HuH-7 (cell line): ENCODE measurements at places on chromosomes 11 and 22.

GRCh38 chr22:31628969-31629708 is 32.9 kb downstream of the PISD start:
- DNase-seq: no peak

DNA sequence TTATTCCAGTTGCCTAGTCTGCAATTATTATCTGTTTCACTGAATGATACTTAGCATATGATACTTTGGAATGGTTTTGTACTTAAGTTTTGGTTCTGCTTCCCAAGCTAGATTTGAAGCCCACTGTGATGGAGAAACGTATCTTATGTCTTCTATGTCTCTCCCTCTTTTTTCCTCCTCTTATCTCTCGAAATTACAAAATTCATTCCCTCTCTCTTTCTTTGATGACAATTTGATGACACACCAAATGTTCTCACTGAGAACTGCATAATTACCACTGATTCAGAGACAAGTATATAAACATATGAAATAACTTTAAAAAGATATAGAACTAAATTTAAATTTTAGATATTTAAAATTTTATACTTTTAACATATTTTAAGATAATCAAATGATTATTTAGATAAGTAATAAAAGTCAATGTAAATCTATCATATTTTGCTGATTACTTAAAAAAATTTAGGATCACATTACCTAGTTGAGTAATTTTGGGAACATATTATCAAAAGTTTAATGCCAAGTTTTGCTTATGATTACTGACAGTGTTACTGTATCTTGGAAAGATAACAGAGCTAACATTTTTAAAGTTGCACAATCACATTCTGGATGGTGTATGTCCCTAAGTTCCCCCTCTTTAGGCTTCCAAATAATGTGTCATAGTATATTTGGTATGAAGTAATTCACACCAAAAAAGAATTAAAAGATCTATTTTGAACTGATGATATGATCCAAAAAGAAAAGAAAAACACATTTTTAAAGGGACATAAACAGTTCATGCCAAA is 255.3 kb downstream of the SBF2 start:
- no peak for DNase-seq

DNA sequence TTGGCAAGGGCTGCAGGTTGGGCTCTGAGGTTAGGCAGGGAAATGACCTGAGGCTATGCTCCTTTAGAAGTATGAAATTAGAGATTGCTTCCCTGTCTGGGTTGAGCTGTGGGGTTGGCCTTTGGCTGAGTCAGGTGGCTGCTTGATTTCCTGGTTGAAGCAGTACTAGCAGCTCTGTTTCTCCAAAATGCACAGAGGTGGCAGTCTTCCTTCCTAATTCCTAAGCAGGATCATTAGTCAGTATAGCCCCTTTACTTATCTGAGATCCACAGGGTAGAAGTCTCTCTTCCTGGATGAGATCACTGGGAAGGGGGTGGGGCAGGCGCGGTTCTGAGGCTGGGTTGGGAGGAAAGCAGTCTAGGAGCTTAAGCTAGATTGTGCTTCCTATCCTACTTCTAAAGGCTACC is 1917.5 kb downstream of the LRRC4C start:
- DNase-seq: peak; percentile 3

DNA sequence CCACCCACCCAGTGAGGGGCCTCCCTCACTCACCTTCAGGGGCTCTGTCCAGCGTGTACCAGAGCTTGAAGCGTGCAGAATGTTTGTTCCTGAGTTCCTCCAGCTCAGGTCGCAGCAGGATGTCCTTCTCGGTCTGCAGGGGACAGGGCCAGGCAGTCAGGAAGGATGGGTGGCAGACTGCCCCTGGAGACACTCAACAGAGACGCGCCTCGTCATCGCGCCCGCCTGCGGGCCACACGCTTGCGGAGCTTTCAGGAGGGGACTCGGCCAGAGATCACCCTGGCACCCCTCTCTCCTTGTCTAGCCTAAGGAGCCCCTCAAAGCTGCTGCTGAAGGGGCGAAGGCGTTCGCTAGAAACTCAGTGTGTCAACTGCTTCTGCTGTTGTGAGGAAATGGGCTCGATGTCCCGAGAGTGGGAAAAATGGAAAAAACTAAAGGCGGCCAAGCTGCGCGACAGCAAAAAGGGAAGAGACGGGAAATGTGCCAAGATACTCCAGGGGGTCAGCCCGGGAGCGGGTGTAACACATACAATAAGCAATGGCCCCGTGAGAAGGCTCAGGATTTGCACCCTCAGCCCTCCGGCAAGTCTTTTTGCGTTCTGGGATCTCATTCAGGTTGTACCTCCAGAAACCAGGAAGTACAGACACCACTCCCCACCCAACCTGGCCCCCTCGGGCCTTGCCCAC is 9.2 kb upstream of the POLDIP3 start:
- no peak for DNase-seq

GRCh38 chr11:5703741-5704536 is 14.3 kb downstream of the TRIM22 start:
- no peak for DNase-seq

- DNase-seq: no peak
Observed at GRCh38 chr22:43532301-43533155, 120.7 kb downstream of the MPPED1 start.

- no peak for DNase-seq
Observed at GRCh38 chr11:91730057-91730456, 494.6 kb upstream of the FAT3 start.

DNA sequence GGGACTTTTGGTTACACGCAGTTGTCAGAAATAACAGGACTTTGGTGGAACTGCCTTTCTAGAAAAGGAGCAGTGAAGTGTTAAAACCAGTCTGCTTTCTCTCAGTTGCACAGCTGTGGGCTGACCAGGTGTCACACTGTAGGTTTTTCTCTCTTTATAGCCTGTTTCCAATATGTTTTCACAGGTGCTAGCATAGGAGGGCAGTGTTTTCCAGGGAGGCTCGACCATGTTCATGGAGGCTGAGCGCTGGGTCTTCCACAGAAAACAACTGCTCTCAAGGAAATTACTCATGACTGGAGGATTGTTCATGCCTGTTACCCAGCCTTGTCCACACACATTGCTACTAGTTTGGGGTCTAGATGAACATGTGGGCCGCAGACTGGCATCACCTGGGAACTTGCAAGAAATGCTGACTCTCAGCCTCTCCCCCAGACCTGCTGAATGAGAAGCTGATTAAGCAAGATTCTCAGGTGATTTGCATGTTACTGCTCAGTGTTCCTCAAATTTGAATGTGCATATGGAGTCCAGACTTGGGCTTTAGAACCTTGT is 157.7 kb downstream of the MAML2 start:
- DNase-seq: no peak

- DNase-seq: no peak
Observed at GRCh38 chr11:70251659-70252321, 18.7 kb upstream of the PPFIA1 start.

DNA sequence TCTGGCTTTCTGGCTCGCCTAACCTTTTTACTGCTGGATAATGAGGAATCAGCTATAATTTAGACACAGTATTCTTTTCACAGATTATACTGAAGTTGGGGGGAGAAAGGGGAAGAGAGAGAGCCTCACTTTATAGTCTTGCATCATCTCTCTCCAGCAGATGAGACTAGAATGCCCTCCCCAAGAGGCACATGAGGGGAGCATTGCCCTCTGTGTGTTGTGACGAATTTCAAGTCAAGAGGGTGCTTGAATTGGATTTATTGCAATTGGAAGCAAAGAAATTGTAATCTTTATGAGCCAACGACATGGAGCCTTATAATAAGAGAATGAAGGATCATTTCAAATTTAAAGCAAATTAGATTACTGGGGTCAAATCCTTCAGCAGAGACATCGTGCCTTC is 17.6 kb upstream of the CADM1 start:
- DNase-seq: no peak

- DNase-seq: no peak
Observed at GRCh38 chr11:100593291-100593690, 93.8 kb upstream of the ARHGAP42 start.

DNA sequence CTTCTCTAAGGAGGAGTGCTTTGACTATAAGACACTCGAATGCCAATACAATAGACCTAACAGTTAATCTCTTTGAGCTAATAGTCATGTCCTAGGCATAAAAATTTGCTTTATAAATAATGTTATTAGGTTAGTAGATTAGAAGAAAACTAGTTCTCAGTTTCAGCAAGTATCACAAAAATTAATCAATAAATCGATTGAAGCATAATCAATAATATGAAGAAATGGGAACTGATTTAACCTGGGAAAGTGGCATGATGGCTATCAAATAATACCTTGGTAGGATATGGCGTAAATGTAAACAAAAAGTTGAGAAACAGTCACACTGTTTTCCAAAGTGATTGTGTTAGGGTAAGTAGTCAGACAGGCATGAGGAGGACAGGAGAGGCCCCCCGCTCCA is 676.3 kb downstream of the OPCML start:
- no peak for DNase-seq

DNA sequence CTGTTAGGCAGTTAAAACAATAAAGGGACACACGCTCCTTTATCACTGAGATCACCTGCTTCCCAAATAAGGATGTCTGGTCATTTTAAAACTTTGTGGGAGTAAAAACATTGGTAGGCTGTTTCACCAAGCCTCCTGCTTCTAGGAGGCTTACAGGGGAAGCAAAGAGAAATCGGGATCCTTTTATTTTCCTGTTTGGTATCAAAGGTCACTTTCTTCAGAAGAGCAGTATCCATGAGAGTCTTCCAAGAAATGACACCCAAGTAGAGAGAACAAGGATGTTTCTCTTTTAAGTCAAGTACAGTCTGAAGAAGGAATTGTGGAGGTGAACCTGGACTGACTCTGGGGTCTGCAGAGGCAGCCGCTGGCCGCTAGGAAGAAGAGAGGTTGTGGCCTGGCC is 36.9 kb upstream of the BID start:
- no peak for DNase-seq

GRCh38 chr11:107182978-107183377 is 164.7 kb upstream of the GUCY1A2 start:
- no peak for DNase-seq
